ENCODE measurements at places on chromosomes 5 and 9.

- no peak for DNase-seq
Observed at GRCh38 chr5:15936505-15937245, 242.9 kb downstream of the MARCHF11 start.

DNA sequence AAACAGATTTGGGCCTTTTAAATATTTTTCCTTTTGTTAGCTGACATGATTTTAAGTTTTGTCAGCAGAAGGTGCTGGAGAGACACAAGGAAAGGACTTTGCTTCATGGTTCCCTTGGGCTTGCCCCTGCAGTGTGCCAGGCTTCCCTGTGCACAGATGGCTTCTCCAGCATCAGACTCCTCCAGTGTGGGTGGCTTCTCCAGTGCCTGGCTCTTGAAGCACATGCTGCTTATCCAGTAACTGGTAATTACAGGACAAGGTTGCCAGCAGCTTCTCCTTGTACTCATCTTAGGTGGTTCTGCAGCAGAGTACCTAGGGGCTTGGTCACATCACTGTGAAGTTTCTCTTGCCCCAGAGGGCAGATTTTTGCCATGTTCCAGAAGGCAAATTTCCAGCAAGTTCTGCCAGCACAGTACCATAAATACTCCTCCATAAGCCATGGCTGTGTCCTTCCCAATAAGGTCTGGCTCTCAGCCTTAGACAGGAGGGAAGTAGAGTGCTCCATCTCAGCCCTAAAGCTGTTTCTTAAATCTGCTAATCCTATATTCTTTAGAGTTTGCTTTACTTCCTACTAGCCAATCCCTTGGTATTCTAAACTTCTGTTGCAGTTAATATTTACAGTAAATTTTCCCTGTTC lies 62.4 kb downstream of the PJA2 start:
- no peak for DNase-seq

DNA sequence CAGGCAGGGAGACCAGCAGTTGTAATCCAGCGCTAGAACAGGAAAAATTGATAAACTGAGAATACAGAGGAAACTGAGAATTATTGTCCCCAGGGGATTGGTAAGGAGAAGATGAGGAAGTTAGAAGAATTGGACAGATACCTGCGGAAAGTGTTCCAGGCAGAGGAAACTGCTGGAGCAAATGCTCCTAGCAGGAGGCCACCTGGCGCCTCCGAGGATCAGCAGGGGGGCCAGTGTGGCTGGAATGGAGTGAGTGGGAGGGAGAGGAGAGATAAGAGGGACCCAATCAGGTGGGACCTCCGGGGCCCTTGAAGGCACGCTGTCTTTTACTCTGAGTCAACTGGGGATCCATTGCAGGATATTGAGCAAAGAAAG lies 695 bp upstream of the ANXA6 start:
- peak; percentile 28 for DNase-seq

GRCh38 chr9:24218656-24219055 lies 327.0 kb downstream of the IZUMO3 start:
- no peak for DNase-seq

DNA sequence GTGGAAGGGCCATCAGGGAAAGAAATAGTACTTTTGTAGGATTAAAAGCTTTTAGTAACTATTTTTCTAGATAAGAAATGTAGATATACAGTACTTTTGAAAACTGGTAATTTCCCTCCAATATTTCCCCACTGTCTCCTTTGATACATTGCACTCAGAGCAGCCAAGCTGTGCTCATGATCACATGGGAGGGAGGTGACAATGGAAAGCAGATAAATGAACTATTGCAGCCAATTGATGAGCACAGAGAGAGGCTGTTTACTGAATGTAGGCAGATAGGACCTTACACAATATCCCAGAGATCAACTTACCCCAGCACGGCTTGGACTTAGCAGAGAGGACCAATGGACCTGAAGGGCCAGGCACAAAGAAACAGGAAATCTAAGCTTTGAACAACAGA lies 178.0 kb upstream of the NREP start:
- DNase-seq, result peak; percentile 6

DNA sequence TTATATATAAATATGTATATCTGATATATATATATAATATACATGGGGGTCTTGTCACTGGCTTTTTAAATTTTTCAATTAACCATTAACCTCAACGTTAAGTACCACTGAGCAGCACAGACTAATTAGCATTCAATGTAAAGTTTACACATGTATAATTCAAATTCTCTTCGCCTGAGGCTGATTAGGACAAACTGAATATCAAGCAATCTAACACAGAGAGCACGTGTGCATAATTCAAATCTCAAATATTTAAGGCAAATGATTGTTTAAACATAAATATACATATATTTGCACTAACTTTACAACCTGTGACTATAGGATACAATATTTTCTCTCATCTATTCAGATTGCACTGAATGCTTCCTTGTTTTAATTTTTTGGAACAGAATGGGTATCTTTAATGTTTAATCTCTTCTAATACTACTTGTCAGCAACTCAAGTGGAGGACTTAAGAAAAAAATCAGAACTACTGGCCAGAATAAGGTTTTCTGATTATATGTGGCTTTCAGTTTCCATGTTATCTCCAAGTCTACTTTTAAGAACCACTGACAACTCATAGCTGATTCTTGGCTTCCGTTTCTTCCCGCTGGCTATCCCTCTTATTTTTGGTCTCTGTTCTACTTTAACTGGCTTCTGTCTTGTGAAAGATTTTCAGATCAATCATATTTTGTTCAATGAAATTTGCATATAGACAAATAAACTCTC lies 204.8 kb downstream of the MLLT3 start:
- no peak for DNase-seq

- DNase-seq, result no peak
Observed at GRCh38 chr5:130532786-130533185, 628.5 kb downstream of the CHSY3 start.

- DNase-seq, result peak; percentile 76
Observed at GRCh38 chr5:3393122-3393919, 202.3 kb upstream of the IRX1 start.

DNA sequence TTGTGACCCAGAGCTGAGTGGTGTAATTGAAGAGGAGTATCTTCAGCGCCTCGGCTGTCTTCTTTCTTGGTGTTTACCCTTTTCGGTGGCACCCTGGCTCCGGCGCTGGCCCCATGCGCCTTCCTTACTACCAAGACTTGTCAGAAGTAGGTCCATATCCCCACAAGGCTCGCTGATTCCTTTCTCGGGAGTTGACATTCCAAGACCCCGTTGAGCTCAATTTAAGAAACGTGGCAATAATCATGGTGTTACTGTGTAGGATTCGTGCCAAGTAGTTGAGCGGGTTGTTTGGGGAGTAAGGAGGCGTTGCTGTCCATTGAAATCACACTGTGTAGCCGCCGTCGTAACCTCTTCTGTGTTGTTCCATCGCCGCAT lies 795 bp downstream of the NDUFAF2 start:
- DNase-seq, result peak; percentile 46

GRCh38 chr9:109403766-109404320 lies 83.0 kb upstream of the EPB41L4B start:
- DNase-seq, result no peak

DNA sequence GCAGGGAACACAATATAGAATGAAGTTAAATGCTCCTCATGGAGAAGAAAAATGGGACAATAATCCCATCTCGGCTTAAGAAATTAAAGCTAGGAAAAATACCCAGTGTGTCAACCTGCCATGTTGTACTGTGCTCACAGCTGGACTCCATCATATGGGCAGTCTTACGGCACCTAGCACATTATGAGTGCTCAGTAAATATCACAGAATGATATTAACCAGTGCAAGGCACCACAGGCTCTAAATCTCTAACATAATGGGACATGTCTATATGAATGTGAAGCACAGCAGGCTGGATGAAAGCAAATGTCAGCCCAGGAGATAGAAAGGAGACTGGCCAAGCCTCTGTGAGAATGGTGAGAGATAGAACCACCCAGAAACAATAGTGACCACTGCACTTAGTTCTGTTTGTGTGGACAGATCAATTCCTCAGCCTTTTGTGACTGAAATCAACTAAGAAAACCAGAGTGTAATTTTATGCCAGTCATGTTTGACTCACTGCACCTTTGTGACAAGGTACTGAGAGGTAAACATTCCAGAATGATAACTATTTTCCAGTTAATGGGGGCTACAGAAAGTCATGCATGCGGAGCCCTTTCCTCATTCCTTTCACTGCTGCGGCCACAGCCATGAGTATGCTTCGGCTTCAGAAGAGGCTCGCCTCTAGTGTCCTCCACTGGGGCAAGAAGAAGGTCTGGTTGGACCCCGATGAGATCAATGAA lies 140.4 kb upstream of the CDH6 start:
- no peak for DNase-seq

GRCh38 chr9:88781628-88782391 lies 209.5 kb upstream of the S1PR3 start:
- DNase-seq, result peak; percentile 67

GRCh38 chr5:170105642-170106611 lies at the start of gene FOXI1:
FOXI1 (plus strand) TSS chr5:170105897; CDS start chr5:170105958, 61 bp downstream.
- peak; percentile 28 for DNase-seq

GRCh38 chr9:121633119-121633714 lies 18.2 kb upstream of the DAB2IP start:
- DNase-seq, result no peak

DNA sequence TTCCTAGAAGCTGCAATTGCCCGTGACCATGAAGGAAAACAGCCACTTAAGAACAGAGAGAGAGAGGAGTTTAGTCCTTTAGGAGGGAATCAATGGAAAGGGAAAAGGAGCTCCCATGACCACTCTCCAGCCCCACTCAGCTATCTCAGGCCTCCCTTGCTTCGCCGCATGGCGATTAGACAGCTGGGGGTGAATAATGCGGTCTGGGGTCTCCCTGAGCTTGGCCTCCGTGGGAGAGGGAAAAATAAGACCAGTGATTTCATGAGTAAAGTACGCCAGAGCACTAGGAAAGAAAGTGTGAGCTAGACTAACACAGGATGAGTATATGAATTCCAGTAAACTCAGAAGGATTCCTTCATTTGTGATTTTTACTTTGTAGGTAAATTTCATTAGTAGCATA lies 180.3 kb downstream of the TRIO start:
- DNase-seq, result no peak

GRCh38 chr5:60992871-60993270 lies 47.9 kb downstream of the NDUFAF2 start:
- no peak for DNase-seq

DNA sequence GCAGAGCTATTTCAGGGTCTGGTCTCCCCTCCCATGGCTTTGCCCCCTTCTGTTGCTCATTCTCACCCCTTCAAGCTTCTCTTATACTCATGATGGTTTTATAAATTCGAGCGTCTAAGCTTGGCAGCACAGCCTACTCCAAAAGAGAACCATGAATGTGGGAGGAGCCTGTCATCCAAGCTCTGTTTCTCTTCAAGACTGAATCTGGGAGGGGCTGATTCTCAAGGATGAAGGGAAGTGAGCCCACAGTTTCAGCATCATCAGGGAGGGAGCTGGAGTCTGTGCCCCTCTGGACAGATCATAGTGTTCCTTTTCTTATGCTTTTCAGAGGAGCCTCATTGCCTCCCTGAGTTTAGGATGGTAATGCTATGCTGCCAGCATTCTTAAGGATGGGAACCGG lies 168.6 kb downstream of the CFAP90 start:
- DNase-seq, result no peak

GRCh38 chr9:108756746-108757490 lies 98.9 kb downstream of the ACTL7B start:
- peak; percentile 35 for DNase-seq

GRCh38 chr5:165349735-165350134 lies 1844.3 kb downstream of the MAT2B start:
- no peak for DNase-seq

DNA sequence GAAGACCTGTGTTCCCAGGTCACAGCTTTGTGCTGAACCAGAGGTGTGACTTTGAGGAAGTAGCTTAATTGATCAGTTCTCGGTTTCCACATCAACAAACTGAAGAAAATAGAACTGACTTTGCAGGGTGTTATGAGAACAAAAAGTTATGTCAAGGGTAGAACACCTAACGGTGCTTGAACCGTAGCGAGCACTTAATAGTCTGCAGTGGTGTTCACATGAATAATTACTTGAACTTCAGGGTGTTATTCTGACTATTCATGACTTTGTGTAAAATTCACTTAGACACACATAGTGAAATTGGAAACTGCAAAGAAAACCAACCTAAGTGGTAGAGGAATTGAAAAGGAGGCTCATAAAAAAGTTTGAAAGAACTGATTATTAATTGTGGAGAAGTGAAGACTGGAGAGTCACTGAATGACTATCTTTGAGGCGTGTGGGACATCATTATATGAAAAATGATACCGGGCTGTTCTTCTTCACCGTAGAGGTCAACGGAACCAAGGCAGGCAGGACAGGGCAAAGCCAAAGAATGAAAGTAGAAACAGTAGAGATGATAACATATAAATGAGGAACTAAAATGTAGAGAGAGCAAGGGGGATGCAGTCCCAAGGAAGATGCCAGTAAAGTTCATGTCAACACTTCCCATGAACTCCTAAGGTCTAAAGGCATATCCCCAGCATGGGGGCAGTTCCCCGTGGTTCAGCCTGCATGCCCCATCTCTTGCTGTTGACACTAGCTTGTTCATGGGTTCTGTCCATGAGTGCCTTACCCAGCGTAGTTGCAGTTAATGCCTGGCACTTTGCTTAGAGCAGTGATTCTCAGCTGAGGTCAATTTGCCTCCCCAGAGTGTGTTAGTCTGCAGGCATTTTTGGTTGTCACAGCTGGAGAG lies 118.7 kb downstream of the ZNF462 start:
- DNase-seq, result no peak

DNA sequence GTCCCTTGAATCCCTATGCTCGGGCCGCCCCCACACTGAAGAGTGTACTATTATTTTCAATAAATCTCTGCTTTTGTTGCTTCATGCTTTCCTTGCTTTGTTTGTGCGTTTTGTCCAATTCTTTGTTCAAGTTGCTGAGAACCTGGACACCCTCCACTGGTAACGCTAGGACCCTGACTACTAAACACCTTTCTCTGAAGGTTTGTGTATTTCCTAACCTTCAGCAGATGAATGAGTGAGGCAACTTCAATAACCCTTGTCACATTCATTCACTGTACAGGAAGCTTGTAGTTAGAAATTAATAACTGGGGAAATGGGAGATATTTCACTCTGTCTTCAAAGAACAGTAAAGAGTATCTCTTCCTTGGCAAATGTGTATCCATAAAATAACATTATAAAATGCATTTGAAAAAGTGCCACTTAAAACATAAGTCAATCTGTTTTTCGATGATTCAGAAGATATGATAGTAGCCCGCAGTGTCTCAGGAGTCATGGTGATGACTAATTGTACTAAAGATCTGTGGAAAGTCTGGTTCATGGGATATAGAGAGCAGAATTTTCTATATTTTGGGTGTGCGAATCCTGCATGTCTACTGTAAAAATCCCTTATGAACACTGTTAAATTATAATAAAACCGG lies 43.2 kb upstream of the ANKH start:
- no peak for DNase-seq

GRCh38 chr5:134370311-134370870 lies 978 bp upstream of the UBE2B start:
- DNase-seq, result no peak

GRCh38 chr5:149596712-149597111 lies 15.4 kb downstream of the ARHGEF37 start:
- no peak for DNase-seq

- no peak for DNase-seq
Observed at GRCh38 chr9:106333481-106333880, 529.5 kb upstream of the ZNF462 start.

GRCh38 chr5:84229045-84229444 lies 155.6 kb downstream of the EDIL3 start:
- no peak for DNase-seq

GRCh38 chr5:175082866-175083590 lies 358.6 kb downstream of the MSX2 start:
- DNase-seq, result no peak

Data from neural progenitor cell (in vitro differentiated cells).